ENCODE measurements at places on chromosomes 2 and 18. TPM values are rescaled to one million over a fixed set of nuclear protein-coding genes. Genes with fewer than 3 reads are reported as not detected.

DNA sequence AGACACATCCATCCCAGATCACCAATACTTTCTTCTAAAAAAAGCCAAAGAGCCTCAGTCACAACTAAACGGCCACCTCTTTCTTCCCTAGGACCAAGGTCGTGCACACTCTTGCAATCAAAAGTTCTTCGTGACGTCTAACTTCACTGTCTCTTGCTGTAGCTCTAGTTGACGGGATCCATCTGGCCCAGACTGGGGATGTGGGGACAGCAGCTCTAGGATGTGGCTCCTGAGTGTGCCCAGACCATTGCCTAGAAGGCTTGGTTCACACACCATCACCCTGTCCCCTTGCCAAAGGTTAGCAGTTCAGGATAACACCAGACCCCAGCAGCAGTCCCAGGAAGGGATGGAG is 98.2 kb downstream of the TNS1 start:
- DNase-seq: no peak

- no peak for DNase-seq
Observed at GRCh38 chr2:104321116-104321795, 532.7 kb upstream of the POU3F3 start.

DNA sequence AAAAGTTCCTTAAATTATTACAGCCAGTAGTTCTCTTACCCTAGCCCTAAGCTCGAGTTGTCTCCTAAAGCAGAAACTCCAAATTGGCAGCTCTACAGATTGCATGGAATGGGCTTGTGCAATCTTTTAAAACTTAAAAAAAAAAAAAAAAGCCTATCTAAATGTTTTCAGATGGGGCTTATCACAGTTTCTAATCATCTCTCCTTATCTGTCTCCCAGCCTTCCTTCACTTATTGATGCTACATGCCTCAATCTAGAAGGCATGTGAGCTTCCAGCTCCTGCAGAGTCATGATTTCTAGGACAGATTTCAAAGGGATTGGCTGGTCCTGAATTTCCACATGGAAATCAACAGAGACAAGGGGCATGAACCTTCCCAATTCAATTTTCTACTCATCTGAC is 33.1 kb upstream of the PELI1 start:
- no peak for DNase-seq

GRCh38 chr2:1543776-1544477 is 130.7 kb downstream of the TPO start:
- DNase-seq: no peak

The CHN1 gene
- total RNA-seq: 3.1 TPM

The TPO gene
- not detected for total RNA-seq

The LHCGR gene
- total RNA-seq: not detected
